ENCODE measurements at places on chromosomes 3 and 15. TPM values are rescaled to one million over a fixed set of nuclear protein-coding genes. Genes with fewer than 3 reads are reported as not detected.

The RTP4 gene
- total RNA-seq = 3.1 TPM

The GPR176 gene
- total RNA-seq = 69.5 TPM

The EXD1 gene
- not detected for total RNA-seq

The THRB gene
- 1.5 TPM for total RNA-seq

The SIN3A gene
- total RNA-seq = 11.7 TPM

The ECE2 gene
- total RNA-seq = not detected

GRCh38 chr15:43277231-43277823, 10.6 kb upstream of the TGM5 start:
- H3K4me3 ChIP-seq = no peak overlapping the region
- no peak for DNase-seq
- H3K4me1 ChIP-seq = peaks cover 4% of the 10 kb centered on the region

GRCh38 chr3:61819861-61820260, 258.5 kb downstream of the PTPRG start:
- H3K27ac ChIP-seq = no peak overlapping the region
- H3K4me3 ChIP-seq = no peak overlapping the region
- H3K36me3 ChIP-seq = no peaks in the 10 kb centered on the region
- no peak for DNase-seq

GRCh38 chr15:84908564-84908963, 24.1 kb downstream of the SLC28A1 start:
- no peaks in the 10 kb centered on the region for H3K36me3 ChIP-seq
- no peak for DNase-seq
- H3K4me3 ChIP-seq = no peak overlapping the region
- no peaks in the 10 kb centered on the region for H3K27me3 ChIP-seq
- H3K4me1 ChIP-seq = peaks cover 14% of the 10 kb centered on the region

DNA sequence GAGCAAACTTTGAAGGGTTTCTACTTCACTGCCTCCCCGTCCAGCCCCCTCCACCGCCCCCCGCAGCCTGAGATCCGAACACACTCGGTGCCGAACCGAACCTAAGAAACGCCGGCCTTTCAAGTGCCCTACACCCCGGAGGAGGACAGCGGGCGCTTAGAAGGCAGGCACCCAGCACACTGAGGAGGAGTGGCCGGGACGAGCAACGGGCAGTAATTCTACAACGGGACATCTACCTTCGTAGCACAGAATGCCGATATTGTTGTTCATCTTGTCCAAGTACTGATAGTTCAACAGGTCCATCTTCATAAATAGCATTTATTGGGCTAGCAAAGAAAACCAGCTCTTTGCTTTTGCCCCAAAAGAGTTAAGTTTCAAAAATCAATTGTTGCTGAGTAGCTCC, 513 bp downstream of the VGLL4 start:
- peaks cover 33% of the 10 kb centered on the region for H3K4me1 ChIP-seq
- H3K27me3 ChIP-seq = no peaks in the 10 kb centered on the region
- no peak for DNase-seq

DNA sequence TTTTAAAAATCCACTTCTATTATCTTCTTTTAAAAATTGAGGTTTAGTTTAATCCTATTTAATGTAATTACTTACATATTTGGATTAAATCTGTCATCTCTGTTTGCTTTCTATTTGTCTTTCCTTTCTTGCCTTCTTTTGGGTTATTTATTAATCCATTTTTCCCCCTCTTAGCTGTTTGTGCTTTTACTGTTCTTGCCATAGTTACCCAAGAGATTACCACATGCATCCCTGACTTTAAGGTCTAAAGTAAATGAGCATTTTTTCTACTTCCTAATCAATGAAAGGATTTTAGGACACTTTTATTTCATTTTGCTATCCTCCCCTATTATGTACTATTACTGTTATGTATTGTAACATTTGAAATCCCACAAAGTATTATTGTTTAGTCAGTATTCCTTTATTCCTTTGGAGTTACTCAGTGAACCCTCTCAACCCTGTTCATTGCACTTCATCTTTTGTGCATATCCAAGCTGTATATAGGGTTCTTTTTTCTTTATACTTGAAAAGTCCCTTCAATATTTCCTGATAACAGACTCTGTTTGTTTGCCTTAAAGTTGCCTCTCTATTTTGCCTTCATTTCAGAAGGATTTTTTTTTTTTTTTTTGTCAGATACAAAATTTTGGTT, 62.7 kb downstream of the MEF2A start:
- no peak overlapping the region for H3K27ac ChIP-seq
- DNase-seq = no peak
- no peak overlapping the region for H3K4me3 ChIP-seq
- H3K27me3 ChIP-seq = no peaks in the 10 kb centered on the region

- peaks cover 10% of the 10 kb centered on the region for H3K4me1 ChIP-seq
- no peak overlapping the region for H3K27ac ChIP-seq
- no peak for DNase-seq
- H3K36me3 ChIP-seq = no peaks in the 10 kb centered on the region
- no peak overlapping the region for H3K4me3 ChIP-seq
Measured at GRCh38 chr3:10556312-10556711, 50.9 kb upstream of the ATP2B2 start.

GRCh38 chr3:31724651-31725050, 191.9 kb downstream of the STT3B start:
- H3K4me3 ChIP-seq = no peak overlapping the region
- DNase-seq = no peak
- H3K27me3 ChIP-seq = no peaks in the 10 kb centered on the region
- peaks cover 8% of the 10 kb centered on the region for H3K4me1 ChIP-seq

- DNase-seq = peak; percentile 24
- H3K27me3 ChIP-seq = peaks cover 36% of the 10 kb centered on the region
- no peak within 1 kb of the TSS for H3K27ac ChIP-seq
- no peaks in the 10 kb centered on the region for H3K36me3 ChIP-seq
- peaks cover 13% of the 10 kb centered on the region for H3K4me1 ChIP-seq
Measured at GRCh38 chr3:139935016-139935865, at the start of gene CLSTN2. Gene CLSTN2 (plus strand): TSS chr3:139935185.

DNA sequence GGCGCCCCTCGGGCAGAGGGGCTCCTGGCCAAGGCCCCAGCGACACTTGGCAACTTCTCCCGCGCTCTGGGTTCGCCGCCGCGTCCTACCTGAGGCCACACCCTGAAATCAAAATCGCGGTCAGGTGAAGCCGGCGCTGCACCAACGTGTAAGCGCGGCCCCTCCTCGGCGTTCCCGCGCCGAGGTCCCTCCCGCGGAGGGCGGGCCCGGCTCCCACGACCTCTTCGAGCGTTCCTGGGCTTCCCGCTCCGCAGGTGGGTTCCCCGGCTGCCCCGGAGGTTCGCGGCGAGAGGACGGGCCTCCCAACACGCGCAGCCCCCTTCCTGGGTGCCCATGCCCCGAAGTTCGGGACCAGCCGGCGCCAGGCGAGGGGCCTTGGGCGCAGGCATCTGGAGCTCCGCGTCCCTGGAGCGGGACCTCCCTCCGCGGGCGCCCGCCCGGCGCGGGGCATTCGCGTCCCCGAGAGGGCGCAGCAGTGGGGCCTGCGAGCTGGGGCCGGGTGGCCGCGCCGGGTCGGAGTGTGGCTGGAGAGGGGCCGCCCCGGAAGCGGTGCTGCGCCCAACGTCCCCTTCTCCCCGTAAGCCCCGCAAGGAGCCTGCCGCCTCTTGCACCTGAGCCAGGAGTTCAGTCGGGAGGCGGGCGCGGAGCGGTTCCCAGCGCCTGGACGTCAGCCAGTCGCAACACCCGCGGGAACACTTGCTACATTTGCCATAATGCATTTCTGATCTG, 13.7 kb downstream of the PAK6 start:
- DNase-seq = no peak
- no peak overlapping the region for H3K4me3 ChIP-seq
- H3K36me3 ChIP-seq = no peaks in the 10 kb centered on the region
- H3K27me3 ChIP-seq = no peaks in the 10 kb centered on the region
- H3K4me1 ChIP-seq = peaks cover 40% of the 10 kb centered on the region

DNA sequence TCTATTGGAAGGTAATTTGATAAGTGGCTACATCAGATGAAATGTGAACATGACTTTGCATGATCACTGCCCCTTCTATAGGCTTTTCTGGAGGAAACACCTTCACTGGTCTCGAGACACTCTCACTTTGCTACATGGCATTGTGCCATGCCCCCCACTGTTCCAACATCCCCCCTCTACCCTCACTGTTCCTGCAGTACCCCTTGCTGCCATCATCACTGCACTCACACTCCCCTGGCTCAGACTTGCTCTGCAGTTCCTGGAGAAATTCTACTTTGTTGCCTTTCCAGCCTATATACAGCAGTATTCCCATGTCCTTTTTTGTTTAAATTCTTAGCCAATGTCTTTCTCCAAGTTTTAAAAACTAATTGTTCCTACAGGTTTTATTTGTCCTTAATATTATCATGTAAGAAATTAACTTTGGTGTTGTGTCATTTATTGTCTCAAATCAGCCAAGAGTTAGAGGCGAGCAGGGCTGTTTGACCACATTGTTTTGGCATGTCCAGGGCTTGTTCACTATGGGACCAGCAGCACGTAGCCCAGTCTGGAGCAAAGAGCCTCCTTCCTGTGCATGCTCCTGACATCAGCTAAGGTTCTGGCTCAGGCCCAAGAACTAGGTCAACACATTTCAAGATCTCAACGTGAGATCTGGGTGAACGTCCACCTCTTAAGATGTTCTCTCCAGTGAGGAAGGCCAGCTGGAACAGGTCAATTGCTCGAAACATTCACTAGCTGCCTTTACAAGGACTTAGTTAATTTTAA, 246.4 kb downstream of the SLC9A9 start:
- no peaks in the 10 kb centered on the region for H3K27me3 ChIP-seq
- H3K27ac ChIP-seq = no peak overlapping the region
- H3K36me3 ChIP-seq = no peaks in the 10 kb centered on the region
- H3K4me1 ChIP-seq = no peaks in the 10 kb centered on the region

DNA sequence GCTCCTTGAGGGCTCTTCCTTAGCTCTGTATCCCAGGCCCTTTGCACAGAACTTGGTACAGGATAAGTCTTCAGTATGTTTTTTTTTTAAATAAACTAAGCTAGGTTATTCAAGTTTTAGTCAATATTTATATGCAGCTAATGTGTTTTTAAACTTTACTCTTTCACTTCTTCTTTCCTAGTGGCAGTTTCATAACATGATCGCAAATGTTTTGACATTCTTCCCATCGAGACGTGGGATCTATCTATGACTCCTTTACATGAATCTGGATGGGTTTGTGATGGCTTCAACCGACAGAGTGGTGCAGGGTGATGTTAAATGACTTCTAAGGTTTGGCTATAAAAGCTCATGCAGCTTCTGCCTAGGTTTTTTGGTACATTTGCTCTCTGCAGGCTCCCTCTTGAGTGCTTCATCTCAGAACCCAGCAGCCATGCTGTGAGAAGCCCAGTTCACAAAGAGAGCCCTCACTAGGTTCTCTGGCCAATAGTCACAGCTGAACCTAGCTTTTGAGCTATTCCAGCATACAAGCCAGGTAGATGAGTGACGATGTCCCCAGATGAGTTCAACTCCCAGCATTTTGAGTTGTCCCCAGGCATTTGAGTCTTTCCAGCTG, 13.5 kb upstream of the MECOM start:
- no peak overlapping the region for H3K27ac ChIP-seq
- no peak overlapping the region for H3K4me3 ChIP-seq
- H3K27me3 ChIP-seq = no peaks in the 10 kb centered on the region

DNA sequence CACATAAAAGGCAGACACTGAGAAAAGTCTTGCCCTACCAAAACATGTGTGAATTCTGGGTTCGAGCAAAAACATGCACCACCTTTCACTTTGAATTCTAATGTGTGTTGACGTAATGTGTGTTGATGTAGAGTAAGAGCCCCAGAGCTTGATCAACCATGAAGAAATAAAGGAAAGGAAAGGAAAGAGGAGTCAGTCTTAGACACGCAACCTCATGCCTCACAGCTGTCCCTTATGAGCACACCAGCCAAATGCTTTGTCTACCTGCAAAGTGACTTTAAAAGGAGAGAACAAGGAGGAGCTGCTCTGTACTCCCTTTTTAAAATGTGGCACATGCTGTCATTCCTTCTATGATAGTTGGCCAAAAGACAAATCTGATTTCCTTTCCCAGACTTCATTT, 80.8 kb downstream of the RFTN1 start:
- no peak overlapping the region for H3K27ac ChIP-seq
- H3K27me3 ChIP-seq = no peaks in the 10 kb centered on the region
- H3K4me3 ChIP-seq = no peak overlapping the region
- peaks cover 14% of the 10 kb centered on the region for H3K36me3 ChIP-seq
- H3K4me1 ChIP-seq = peaks cover 11% of the 10 kb centered on the region

- no peak overlapping the region for H3K4me3 ChIP-seq
- no peaks in the 10 kb centered on the region for H3K27me3 ChIP-seq
- no peak for DNase-seq
- H3K27ac ChIP-seq = no peak overlapping the region
Measured at GRCh38 chr3:53224536-53224935, 31.3 kb downstream of the TKT start.

DNA sequence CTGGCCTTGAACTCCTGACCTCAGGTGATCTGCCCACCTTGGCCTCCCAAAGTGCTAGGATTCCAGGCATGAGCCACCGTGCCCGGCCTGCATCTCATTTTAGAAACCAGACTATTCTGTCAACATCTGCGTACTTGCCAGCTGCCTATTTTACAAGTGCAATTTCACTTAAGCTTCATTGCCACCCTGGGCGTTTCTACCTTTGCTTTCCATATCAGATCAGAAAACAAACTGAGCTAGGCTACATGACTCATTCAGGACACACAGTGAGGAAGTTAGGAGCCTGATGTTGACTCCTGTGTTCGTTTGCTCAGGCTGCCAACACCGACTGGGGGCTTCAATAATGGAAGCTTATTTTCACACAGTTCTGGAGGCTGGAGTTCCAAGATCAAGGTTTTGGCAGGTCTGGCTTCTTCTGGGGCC, 42.3 kb upstream of the KLHL25 start:
- H3K27ac ChIP-seq = no peak overlapping the region
- H3K36me3 ChIP-seq = no peaks in the 10 kb centered on the region
- peaks cover 12% of the 10 kb centered on the region for H3K4me1 ChIP-seq
- H3K4me3 ChIP-seq = no peak overlapping the region
- no peak for DNase-seq

GRCh38 chr3:4629095-4630007, 136.2 kb downstream of the ITPR1 start:
- no peaks in the 10 kb centered on the region for H3K4me1 ChIP-seq
- no peak overlapping the region for H3K27ac ChIP-seq
- no peak for DNase-seq
- no peak overlapping the region for H3K4me3 ChIP-seq

DNA sequence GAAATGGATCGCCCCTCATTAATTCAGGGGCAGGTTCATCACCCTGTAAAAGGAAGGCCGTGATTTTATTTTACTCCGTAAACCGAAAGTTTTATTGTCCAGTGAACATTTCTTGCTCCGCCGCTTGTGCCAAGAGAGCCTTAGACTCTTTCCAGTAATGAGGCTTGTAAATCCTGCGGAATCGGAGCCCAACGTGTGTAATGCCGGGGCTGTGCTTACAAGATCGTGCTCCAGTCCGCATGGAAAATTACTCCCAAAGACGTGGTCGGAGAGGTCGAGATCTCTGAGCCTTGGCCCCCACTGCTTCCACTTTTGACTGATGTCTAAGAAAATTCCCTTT, 649 bp upstream of the PLOD2 start:
- peak overlapping the region; percentile 83 for H3K27ac ChIP-seq
- no peaks in the 10 kb centered on the region for H3K27me3 ChIP-seq
- H3K36me3 ChIP-seq = peaks cover 8% of the 10 kb centered on the region
- H3K4me3 ChIP-seq = peak overlapping the region; percentile 83

- DNase-seq = no peak
- H3K36me3 ChIP-seq = no peaks in the 10 kb centered on the region
- H3K27ac ChIP-seq = no peak overlapping the region
- peaks cover 4% of the 10 kb centered on the region for H3K27me3 ChIP-seq
- H3K4me1 ChIP-seq = no peaks in the 10 kb centered on the region
Measured at GRCh38 chr15:58039079-58040035, 26.2 kb downstream of the ALDH1A2 start.

Measured in SJSA1 (cell line).